ENCODE measurements at places on chromosomes 1 and 21.

DNA sequence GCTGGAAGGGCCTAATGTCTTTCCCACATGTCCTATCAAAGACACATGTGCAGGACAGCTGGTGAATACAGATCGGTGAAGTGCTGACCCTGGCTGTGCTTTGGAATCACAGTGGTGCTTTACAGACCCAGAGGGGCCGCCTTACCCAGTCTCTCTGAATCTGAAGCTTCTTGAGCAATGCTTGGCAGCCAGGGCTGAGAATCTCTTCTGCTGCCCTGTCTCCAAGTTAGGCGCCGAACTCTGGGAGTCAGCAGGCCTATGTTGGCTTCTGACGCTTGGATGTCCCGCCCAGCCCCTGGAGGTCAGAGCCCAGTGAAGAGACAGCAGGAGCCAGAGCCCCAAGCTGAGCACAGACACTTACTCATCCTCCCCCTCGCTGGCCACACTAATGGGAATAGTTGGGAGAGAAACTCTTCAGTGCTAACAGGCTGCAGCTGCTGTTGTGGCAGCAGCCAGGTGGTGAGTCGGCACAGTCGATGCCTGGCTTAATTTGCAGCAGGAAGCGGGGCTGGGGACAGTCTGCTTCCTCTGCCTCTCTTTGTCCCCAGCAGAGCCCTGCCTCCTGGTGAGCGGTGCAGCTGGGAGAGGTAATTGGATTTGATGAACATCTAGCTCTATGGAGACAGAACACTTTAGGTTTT lies 68.1 kb downstream of the URB2 start:
- DNase-seq: peak; percentile 92

DNA sequence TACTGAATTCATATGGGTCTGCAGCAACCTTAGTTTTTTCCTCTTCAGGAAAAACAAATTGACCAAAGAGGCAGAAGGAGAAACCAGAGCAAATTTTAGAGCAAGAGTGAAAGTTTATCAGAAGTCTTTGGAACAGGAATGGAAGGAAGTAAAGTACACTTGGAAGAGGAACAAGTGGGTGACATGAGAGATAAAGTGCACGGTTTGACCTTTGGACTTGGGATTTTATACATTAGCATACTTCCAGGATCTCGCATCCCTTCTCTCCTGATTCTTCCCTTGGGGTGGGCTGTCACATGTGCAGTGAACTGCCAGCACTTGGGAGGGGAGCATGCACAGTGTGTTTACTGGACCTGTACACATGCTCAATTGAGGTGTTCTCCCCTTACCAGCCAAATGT lies 754.8 kb upstream of the ADAMTS5 start:
- DNase-seq: no peak

GRCh38 chr1:241640867-241641622 lies 876 bp upstream of the CHML start:
- peak; percentile 42 for DNase-seq

DNA sequence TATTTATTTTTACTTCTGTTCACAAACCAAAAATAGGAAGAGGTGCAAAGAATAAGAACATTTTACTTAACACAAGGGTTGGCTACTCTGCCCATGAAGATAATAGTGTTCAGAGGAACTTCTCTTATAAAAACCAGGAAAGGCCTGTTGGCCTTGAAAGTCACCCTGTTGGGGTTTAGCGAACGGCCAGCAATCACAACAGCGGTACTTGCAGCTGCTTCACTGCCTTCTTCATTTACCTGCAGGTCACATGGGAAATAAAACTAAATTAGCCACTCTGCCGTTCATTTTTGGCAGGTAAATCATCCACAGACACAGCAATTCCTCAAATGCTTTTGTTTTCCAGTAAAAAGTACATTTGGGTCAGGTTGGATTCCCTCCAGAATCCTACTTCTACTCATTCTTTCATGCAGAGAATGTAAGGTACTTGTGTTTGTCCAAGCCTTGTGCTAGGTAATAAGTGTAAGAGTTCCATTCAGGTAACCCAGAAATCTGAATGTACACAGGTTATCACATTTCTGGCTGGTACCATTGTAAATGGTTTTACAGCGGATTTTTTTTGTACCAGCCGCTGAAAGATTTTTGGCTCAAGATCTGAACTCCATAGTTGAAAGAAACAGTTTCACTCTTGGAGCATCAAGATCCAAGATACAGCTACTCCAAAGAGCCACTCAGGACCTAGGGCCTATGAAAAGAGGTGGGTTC lies 13.1 kb downstream of the SERPINC1 start:
- DNase-seq: no peak

DNA sequence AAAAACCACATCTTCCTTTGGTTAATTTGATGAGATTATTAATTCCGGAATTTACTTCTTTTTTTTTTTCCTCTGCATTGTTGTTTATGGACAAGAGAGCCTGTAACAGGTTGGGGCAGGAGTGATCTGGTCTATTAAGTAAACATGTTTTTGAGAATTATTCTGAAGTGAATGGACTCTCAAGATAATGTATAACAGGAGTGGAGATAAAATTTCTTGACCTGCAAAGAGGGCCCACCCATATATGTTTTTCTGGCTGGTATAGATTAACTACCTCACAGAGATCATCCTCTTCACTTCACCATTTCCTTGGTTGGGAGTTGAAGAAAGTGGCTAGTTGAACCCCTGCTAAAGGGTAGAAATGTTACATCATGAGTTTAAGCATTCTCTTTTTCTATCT lies 10.7 kb downstream of the DDI2 start:
- DNase-seq: no peak

DNA sequence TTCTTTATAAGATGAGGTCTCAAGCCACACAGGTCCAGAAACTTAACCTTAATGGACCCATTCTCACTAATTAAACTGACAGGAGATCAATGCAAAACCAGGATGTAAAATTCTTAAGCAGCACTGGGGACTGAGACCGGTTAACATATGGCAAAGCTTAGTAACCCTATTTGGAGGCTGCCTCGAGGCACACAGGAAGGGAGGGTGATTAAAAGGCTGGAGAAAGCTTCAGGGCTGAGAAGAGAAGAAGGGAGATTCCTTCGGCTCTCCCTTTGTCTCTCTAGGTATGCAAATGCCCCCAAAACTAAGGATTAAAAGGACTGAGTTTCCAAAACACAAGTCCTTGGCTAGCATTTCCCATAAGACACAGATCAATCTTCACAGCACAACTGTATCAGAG lies 120.8 kb upstream of the DSCAM start:
- no peak for DNase-seq
